Inflammatory macrophage treated with lipopolysaccharide for 4 hours (primary cell): ENCODE measurements at places on chromosomes 12 and 14.

GRCh38 chr14:37062191-37062803, 110.1 kb downstream of the SLC25A21 start:
- DNase-seq = no peak

DNA sequence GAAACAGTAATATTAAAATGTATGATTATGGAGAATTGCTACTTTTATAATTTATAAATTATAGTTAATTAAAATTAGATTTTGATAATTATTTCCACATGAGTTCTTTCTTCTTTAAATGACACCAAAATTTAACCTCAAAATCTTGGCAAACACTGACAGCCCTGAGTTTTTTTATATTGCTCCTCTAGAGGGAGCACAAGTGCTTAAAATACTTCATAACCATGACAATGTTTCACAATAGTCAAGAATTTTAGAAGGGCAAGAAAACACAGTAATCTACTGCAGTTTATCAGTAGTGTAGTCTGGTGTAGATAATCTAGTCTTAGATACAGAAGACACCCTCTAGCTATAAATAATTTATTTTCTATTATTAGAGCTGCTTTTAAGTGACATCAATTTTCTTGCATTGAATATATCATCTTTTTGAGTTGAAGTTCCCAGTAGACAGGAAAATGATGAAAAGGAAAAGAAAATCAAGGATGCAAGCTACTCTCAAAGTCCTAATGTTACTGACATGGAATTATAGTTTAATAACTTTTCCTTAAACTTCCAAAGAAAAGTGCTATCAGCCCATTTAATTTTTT, 14.3 kb upstream of the PTGER2 start:
- DNase-seq = peak; percentile 71

- DNase-seq = no peak
Observed at GRCh38 chr12:116734156-116734768, 3.6 kb downstream of the SPRING1 start.

GRCh38 chr14:79279645-79280597, 931.4 kb downstream of the DIO2 start:
- DNase-seq = no peak
